ENCODE measurements at places on chromosomes 1 and 21.
A peak's percentile ranks its signal among the peaks of the same experiment; 100 is the strongest.

DNA sequence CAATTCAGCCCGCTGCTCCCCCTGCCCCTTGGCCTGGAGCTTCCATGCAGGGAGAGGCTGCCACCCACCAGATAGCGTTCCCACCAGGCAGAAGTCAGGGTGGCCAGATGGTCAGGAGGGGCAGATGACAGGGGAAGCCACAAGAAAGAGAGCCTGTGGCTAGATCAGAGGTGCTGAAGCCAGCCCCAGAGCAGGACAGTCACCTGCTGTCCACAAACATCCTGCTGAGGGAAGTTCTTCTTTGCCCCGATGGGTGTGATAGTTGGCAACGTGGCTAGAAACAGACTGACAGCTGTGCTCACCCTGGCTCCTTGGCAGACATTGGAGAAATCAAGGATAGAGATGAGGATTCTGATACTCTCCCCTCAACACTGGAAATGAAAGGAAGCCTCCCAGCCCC, 27.2 kb upstream of the SRP9 start:
- no peak for DNase-seq

DNA sequence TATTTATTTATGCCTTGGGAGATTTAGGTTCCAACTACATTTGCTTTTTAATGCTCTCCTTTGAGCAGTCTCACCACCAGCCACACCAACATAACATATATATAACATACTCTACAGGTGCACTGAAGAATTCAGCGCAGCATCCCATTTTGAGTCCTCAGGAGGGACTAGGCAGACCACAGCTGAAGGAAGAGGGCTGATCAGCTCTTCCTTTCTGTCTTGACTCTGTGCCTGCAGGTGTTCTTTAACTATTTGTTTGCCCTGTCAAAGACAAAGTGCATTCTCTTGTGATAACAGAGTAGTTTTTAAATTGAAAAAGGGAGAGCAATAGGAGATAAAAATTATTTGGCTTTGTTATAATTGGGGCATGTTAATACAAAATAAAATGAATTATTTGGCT, 17.0 kb downstream of the HIPK1 start:
- DNase-seq: no peak

DNA sequence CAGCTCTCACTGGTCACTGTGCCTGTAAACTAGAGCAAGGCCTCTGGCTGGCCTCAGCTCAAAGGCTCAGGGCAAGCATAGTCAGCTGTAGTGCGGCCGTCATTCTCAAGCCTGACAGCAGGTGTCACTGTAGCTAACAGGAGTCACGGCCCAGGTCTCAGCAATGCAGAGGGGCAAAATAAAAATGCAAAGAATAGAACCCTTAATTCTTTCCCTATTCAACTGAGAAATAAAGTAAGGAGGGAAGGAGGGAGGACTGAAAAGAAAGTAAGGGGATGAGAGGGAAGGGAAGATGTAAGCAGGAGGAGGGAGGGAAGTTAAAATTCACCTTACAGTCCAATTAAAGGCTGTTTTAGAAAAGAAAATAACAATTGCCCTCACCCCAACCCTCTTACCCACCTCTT, 106.1 kb downstream of the KIAA0319L start:
- peak; percentile 60 for DNase-seq

GRCh38 chr1:87348341-87349019, 19.8 kb downstream of the LMO4 start:
- no peak for DNase-seq

DNA sequence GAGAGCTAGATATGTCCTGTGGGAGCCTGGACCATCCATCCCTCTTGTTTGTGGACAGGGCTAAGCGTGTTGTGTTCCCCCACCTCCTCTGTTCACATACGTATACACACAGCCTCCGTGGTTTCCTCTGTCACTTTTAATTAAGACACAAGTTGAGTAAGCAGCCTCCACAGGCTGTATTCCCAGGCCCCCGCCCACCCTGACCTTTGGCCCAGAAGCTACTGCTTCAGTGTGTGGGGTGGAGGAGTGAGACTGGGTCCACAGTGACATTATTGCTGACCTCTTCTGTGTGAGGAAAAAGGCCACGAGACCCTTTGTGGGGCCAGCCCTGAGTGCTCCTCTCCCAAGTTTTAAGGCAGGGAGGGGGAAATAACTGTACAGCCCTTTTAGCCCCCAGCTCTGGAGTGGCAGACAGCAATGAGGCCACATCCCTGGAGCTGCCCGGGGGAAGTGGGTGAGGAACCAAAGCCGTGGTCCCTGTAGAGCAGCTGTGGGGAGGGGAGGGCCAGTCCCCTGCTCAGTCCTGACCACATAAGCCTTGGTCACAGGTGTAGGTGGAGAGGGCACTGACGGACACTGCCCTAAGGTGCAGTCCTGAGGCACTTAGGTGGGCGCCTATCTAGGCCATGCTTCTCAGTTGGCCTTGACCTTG, 4.4 kb downstream of the ELOVL1 start:
- no peak for DNase-seq

DNA sequence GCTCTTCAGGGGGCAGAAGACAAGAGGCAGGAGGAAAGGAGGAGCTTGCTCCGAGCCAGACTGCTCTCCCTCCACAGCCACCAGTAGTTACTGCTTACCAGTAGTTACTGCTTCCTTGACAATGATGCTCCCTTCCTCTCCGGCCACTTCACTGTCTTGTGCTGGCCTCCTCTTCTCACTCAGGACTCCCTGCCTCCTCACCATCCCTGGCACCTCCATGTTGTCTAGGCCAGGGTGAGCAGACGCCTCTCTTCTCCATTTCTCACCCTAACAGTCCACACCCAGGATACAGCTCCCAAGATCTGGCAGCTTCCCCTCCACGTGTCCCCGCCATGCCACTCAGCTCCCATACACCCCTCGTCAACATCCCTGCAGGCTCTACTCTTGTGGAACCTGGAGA, 82.4 kb upstream of the TLR5 start:
- no peak for DNase-seq

DNA sequence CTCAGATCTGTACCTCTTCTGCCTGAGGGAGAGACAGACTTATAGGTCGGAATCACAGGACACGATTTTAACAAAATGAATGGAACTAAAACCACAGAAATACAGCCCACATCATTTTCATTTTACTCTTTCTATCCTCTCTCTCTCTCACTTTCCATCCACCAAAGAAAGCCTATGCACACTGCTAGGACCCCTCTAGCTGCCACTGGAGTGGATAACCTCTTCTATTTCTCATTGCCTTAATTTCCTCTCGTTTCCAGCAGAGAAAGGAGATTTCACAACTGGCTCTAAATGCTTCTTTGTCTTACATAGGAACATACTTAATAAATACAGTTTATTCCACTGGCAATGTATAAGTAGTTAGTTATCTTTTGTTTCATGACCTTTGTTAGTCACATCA, 867.8 kb upstream of the ADGRL4 start:
- DNase-seq: no peak

- no peak for DNase-seq
Measured at GRCh38 chr1:86468501-86468977, at the start of gene CLCA1. Gene CLCA1 (plus strand): TSS chr1:86468927. CDS start chr1:86468972, 45 bp downstream.

DNA sequence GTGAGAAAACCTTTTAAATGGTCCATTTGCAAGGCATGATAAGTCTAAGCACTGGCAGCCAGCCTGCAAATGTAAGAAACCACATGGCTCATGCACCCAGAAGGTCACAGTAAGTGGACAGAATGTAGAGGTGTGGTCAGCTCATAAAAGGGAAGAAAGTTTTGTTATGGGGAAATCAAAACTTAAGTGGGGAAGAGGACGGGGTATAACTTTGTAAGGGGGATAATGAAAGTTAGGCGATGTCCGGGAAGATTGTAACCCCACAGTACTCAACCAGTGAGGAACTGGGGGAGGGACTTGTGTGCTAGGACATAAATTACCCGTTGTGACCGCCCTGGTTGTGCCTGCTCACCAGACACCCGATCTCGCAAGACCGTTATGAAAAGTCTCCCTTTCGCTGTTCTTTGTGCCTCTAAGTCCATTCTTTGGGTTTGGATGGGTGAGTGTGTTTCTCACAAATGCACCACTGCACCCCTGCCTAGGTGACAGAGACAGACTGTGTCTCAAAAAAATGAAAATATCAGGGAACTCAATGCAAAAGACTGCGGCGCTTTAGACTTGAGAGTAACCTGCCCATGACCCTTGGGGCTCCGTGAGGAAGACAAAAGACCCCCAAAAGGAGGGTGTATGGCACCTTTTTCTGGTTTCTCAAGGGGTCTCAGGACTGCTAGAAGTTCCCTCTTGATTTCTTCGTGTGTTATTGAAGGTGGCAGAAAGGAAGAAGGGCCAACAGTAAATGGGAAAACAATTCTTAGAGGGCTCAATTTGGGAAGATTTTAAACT, 28.6 kb upstream of the ZNF496 start:
- DNase-seq: no peak

- DNase-seq: no peak
Measured at GRCh38 chr1:119808491-119808890, 2.8 kb downstream of the REG4 start.

- no peak for DNase-seq
Measured at GRCh38 chr1:15492596-15492995, 16.7 kb downstream of the CELA2B start.

DNA sequence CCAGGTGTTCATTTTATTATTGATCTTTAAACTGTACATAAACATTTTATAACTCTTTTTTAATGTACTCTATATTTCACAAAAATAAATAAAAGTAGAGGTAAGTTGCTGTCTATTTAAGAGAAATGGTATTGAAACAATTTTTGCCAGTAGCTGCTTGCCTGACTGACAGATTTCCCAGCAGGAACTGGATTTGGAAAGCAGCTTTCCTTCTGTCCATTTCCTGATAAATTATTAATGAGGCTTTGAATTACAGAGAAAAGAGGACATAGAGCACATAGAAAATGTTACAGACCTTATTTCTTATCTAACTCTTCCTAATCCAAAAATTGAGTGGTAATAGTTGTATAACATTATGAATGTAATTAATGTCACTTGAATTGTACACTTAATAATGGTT, 79.7 kb upstream of the BCL10 start:
- DNase-seq: no peak

DNA sequence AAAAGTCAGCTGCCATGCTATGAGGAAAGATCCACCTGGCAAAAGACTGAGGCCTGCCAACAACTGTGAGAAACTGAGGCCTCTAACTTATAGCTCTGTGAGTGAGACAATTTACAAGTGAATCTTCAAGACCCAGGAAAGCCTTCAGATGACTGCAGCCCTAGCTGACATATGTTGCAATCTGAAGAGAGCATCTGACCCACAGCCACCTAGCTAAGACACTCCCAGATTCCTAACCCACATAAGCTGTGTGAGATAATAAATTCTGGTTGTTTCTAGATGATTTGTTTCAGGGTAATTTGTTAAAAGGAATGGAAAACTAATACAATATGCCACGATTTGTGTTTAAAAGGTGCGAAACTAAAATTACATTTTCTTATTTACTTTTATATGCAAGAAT, 55.1 kb downstream of the HFM1 start:
- DNase-seq: no peak

DNA sequence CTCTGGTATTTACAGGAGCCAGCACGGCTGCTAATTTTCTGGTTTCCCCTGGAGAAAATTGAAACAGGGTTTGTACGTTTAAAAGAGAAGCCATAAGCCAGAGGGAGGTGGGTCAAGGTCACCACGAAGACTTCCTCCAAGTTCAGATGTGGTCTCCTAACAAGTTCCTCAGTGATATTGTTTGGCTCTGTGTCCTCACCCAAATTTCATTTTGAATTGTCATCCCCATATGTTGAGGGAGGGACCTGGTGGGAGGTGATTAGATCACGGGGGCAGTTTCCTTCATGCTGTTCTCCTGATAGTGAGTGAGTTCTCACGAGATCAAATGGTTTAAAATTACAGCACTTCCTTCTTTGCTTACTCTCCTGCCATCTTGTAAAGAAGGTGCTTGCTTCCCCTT, 295.4 kb upstream of the DAB1 start:
- no peak for DNase-seq

DNA sequence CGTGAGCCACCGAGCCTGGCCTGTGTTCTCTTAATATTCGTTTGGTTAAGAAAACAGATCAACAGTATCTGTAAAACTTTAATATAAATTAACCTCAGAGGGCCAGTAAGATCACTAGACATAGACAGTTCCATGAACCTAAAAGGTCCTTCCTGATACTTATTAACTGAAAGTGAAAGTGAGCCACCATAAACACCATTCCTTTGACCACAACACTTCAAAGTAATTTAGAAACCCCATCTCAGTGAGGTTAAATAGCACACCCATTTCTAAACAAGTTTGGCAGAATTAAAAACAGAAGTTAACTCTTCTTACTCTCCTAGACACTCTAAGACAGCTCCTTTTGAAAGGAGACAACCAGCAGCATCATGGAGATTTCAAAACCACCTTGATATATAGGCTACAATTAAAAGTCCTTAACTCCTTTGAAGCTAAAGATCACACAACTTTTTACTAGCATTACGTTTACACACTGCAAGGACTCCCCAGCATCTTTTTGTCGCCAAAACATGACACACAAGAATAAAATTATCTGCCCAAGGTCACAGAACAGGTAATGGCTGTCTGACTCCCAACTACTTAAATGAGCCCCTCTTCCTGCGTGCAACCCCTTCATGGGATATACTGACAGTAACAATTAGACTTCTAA, 2.2 kb downstream of the RNF19B start:
- DNase-seq: no peak

- DNase-seq: no peak
Measured at GRCh38 chr1:2247760-2248126, 19.6 kb downstream of the SKI start.

GRCh38 chr1:168266644-168267186, 14.0 kb upstream of the TBX19 start:
- DNase-seq: no peak

GRCh38 chr1:43590388-43590925, 59.5 kb upstream of the KDM4A start:
- DNase-seq: no peak

DNA sequence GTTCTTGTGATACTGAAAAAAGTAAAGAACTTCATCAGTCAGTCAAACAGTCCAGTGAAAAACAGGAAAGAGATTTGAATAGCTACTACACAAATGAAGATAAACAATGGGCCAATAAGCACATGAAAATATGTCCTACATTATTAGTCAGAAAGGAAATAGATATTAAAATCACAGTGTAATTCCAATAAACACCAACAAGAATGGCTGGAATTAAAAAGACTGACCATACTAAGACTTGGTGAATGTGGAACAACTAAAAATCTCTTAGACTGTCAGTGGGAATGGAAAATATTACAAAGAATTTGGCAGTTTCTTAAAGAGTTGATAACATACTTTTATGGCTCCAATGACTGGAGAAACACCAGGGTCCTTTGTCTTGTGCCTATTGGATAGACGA, 241.8 kb upstream of the USP24 start:
- DNase-seq: no peak

DNA sequence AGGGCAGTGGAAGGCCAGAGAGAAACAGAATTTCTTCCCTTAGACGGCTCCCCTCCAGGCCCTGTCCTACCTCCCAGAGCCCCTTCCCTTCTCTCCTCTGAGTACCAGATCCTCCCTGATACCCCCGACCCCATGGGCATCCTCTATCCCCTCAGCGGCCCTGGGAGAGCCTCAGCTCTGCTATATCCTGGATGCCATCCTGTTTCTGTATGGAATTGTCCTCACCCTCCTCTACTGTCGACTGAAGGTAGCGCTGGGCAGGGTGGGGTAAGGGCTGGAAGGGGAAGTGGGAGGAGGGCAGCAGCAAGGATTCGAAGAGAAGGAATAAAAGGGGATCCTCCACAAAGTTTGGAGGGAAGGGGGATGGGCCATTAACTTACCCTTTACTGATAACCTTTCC, 2.7 kb downstream of the FCER1G start:
- DNase-seq: no peak
